ENCODE measurements at places on chromosomes 11 and 22. TPM values are rescaled to one million over a fixed set of nuclear protein-coding genes. Genes with fewer than 3 reads are reported as not detected.

The SCT gene
- total RNA-seq, result not detected

The GAL gene
- total RNA-seq, result not detected

The BTBD18 gene
- not detected for total RNA-seq

The DDX6 gene
- 409 TPM for total RNA-seq

The OR51E2 gene
- total RNA-seq, result not detected

DNA sequence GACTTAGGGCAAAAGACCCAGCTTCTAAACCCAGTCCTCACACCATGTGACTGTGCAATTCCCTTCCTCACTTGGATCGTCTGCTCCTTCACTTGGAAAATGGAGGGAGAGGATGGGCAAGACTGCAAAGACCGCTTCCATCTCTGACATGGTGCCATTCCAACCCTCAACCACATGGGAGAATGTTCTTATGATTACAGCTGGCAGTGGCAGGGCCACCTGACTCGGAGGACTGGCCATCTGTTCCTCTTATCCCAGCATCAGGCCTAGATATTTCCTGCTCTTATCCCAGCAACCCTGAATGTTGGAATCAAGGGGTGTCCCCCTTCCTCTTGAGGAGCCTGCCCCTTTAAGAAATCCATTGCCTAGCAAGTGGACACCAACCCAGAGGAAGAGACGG is 15.4 kb downstream of the DSCAML1 start:
- DNase-seq, result no peak

DNA sequence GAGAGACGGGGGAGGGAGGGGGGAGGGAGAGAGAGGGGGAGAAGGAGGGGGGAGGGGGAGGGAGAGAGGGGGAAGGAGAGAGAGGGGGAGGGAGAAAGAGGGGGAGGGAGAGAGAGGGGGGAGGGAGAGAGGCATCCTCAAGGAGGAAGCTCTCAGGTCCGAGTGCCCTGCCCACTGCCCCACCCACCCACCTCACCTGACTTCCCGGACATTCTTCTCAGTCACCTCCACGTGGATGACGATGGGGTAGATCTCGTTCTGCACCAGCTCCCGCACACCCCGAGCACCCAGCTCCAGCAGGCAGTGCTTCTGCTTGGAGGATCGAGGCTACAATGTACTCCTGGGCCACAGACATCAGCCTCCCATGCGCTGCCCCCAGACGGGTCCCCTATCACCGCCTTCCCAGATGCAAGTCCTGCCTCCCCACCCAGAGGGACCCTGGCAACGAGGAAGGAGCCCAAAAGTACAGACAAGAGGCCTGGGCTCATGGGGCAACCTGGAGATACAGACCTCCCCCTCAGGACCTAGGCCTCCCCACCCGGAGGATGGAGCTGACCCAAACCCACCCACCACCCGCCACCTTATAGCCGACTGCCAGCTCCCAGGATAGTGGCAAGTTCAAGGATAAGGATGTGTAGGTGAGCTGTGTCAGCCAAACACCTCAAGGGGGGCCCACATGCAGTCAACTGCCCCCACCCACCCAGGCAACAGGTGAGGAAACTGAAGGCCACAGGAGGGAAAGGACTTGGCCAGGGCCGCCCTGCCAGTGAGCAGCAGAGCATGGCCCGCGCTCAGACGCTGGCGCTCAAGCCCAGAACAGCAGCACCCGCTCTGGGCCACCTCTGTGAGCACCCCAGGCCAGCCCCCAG is 5.6 kb upstream of the MFNG start:
- no peak for DNase-seq

DNA sequence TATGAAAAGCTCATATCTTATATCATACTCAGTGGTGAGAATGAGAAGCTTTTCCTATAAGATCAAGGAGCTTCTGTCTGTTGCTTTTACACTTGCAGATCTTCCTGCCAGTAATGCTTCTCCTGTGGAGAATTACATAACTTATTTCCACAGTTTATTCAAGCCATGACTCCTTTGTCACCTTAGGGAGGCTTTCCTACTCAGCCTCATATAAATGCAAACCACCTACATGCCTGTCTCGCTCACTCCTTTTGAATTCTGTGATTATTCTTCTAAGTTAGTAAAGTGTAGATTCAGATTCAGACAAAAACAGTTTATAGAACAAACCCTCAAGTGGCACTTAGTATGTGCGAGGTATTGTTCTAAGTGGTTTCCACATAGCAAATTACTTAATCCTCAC is 716.1 kb upstream of the ANO3 start:
- DNase-seq, result no peak

DNA sequence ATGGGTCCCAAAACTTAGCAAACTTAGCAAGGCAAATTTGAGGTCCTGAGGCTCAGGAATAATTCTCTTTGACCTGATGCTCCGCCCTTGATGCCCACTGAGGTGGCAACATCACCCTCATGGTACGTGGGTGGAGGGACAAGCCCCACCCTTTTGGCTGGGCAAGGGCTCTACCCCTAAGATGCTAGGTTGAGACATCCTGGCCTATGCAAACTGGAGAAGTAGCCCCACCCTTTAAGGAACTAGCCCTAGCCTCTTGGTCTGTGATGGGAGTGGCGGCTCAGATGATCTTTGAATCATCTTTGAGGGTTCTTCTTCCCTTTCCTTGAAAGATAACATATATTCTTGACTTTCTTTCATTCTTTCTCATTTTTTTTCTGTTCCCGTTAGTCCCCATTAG is 32.9 kb downstream of the CABIN1 start:
- no peak for DNase-seq

All from CD8-positive, alpha-beta T cell (primary cell).